Fibroblast of mammary gland (primary cell): ENCODE measurements at places on chromosomes 11 and 22.

GRCh38 chr11:44767421-44767820 lies 40.7 kb downstream of the TSPAN18 start:
- no peak for DNase-seq

GRCh38 chr11:72972496-72973128 lies 158.4 kb downstream of the ATG16L2 start:
- peak; percentile 89 for DNase-seq

DNA sequence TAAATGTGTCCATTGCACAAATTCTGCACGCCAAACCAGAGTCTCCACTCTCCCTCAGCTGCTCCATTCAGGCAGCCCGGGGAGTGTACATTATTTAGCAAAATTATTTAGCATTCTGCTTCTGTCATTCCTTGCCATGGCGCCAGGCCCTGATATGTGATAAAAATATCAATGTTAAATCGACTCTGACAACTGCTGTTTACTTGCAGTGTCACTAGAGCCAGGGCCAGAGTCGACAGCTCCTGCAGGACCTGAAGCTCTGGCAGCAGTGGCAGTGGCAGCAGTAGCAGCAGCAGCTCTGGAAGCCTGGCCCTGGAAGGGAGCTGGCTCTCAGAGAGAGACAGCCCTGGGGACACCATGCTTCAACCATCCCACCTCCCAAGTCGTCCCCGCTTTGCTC lies 224.5 kb downstream of the BUD13 start:
- DNase-seq: no peak

DNA sequence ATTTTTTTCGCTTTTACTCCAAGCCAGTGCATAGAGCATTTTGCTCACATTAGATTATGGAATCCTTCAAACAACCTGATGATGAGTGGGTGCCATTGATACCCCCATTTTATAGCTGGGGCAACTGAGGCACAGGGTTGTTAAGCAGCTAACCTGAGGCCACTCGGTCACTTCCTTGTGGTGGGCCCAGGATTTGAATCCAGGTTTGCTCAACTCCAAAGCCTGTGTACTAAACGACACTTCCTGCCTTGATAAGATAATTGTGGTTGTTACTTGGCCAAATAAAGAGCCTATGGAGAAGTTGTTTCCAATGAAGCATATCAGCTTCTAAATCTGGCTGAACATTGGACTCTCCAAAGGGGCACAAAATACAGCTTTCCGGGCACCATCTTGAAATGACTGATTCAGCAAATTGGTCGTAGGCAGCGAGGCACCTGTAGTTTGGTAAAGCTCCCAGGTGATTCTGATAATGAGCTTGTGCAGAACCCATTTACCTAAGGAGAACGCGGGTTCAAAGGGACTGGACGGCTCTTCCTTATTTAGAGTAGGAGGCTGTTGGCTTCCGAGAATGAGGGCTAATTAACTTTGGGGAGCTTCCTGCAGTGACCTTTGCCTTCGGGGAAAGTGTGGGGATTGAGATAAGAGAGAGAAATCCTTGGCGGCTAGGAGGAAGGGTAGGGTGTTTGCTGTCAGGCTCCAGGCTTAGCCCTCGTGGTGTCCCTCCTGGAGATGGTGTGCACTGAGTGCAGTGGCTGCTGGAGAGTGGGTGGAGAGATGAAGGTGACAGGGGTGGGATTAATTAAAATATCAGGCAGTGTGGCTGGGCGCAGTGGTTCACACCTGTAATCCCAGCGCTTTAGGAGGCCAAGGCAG lies 17.5 kb upstream of the EHF start:
- no peak for DNase-seq

DNA sequence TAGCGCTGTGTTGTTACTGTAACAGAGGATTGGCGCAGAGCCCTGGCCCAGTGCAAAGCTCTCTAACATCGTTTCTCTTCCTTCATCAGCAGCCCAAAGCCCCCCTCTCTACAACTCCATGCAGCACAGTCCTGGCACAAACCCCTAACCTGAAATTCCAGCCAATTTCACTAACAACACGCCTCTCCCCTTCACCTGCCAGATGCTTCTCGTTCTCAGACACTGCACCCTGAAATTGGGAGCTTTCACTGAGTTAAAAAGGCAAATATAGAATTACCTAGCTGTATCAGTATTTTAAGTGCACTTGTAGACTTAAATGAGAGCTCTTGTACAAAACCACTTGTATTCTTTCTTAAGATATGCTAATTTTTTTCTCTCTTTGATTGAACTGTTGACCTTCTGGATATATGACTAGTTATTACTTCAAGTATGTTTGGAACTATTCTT lies 16.3 kb downstream of the GRAP2 start:
- no peak for DNase-seq

DNA sequence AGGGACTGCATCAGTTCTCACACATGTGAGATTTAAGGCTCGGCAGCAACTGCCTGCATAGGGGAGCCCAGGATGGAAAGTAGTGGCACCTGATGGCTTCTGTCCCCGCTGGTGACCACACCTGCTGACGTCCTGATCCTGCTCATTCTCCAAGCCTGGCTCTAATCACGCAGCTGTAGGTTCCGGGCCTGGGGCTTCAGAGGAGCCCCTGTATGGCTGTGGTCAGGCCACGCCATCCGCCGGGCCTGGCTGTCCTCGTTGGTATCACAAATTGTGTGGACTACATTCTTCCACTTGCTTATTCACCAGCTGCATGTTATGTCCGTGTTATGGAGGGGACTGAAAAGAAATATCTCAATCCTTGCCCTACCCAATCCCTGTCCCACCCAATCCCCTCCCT lies 580.0 kb downstream of the TBC1D22A start:
- DNase-seq: no peak

DNA sequence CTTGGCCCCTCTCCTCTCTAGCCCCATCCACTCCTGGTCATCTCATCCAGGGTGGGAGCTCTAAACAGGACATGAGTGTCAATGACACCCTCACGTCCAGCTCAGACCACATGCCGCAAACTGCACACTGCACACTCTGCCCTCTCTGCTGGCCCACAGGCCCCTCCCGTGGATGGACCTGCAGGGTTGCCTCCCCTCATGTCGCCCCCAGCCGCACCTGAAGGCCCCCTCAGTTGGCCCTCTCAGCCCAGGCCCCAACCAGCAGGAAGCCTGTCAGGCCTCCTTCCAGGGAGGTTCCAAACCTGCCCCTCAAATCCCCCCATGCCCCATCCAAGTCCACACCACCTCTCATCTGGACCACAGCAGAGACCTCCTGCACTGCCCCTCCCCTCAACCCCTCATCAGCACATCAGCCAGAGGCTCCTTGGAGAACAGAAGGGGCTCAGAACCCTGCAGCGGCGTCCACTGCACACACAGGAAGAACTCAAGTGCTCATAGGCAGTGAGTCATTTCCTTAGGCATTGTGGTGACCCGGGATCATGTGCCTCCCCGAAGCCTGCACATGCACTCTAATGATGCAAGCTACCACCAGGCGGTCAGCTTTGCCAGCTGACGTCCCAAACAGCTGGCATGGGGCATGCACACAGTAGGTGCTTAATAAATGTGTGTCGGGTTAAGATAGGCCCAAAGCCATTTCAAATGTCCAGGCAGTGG lies 12.9 kb upstream of the CDKN1C start:
- peak; percentile 91 for DNase-seq

DNA sequence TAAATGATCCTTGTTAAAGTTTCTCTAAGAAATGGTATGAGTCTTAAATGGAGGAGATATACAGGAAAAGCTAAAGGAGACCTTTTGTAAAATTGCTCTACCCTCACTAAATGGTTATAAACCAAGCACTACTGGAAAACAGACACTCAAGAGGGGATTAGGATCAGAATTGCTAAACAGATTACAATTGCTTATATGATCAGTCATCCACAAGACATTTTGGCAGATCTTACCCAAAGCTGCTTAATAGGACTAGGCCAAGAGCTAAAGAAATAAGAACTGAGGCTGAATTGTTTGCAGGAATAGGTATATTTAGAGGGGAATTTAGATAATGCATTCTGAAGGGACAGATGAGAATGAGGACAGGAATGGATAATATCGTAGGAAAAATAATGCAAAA lies 9.5 kb downstream of the HARBI1 start:
- DNase-seq: no peak

- peak; percentile 93 for DNase-seq
Observed at GRCh38 chr11:34044664-34045485, 6.7 kb upstream of the CAPRIN1 start.

GRCh38 chr11:70411713-70412452 lies 13.6 kb downstream of the CTTN start:
- no peak for DNase-seq

GRCh38 chr11:1486054-1486825 lies at the start of gene MOB2:
MOB2 (minus strand) TSS chr11:1486779; CDS start chr11:1486556, 223 bp downstream.
- DNase-seq: no peak

GRCh38 chr11:72918851-72919250 lies 104.6 kb downstream of the ATG16L2 start:
- DNase-seq: peak; percentile 31

- DNase-seq: no peak
Observed at GRCh38 chr11:129951201-129951865, 51.3 kb downstream of the PRDM10 start.

DNA sequence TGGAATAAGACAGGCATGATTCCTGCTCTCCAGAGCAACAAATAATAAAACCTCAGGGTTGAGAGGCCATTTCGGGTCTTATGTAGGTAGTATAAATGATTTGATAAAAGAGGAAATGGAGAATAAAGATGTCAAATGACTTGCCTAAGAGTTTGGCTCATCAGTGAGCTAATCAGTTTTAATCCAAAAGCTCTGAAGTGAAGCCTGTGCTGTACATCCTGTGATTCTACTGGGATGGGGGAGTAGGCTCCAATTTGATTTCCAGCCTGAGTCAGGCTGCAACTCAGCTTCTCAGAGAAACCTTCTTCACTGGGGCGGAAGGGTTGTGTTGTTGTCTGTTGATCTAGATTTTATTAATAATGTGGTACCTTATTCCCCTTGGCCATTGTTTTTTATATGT lies 192.2 kb upstream of the SORL1-AS1 start:
- DNase-seq: no peak

- no peak for DNase-seq
Observed at GRCh38 chr11:60757231-60757800, 649 bp downstream of the MS4A15 start.

DNA sequence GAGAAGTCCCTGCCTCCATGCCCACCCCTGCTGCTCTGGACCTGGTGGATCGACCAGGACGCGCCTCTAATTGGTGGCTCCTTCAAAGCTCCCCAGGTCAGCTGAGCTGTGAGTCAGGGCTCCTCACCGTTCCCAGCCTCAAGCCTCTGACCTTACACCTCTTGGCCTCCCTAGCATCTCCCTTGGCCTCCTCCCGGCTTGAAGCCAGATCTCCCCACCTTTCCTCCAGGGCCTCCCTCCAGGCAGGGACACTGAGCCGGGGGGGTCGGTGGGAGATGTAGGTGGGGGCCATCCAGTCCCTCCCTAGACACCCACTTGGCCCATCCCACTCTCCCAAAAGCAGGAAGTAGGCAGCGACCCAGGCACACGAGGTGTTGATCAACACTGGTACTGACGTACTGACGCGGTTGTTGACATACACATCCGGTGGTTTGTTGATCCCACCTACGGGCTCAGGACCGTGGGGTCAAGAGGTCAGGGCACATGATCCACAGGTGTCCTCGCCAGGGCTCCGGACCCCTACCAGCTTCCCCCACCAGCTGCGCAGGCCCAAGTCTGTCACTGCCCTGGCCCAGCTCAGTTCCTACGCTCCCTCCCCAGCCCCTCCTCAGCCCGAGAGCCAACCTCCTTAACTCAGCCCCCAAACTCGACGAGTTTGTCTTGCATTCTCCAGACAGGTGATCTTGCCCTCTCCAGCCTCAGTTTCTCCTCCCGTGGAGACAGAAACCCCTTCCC lies 802 bp downstream of the ATG2A start:
- DNase-seq: peak; percentile 74

- DNase-seq: peak; percentile 74
Observed at GRCh38 chr11:17129003-17129402, 51.5 kb upstream of the RPS13 start.

DNA sequence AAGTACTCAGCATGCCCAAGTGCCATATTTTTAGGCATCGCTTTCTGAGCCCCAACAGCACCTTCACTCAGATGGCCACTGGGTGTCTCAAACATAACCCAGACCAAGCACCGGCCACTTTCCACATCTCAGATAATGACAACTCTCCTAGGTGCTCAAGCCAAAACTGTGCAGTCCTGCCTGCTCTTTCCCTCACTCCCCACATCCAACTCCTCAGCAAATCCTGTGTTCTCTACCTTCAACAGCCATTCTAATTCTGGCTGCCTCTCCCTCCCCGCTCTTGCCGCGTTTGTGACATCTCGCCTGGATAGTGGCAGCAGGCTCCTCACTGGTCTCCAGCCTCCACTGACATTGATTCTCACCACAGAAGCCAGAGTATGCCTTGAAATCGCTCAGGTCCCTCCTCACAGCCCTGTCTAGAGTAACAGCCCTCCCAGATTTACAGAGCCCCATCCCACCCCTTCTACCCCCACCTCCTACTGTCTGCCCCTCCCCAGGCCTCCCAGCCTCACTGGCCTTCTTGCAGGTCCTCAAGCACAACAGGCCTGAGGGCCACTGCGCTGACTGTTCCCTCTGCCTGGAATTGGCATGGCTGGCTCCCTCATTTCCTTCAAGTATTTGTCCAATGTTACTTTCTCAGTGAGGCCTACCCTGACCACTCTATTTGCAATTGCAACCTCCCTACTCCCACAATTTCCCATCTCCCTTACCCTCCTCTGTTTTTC lies 1.3 kb upstream of the PHETA2 start:
- DNase-seq: no peak

- DNase-seq: peak; percentile 92
Observed at GRCh38 chr11:28146123-28146751, 38.0 kb downstream of the METTL15 start.

- no peak for DNase-seq
Observed at GRCh38 chr11:121031167-121031566, 7.3 kb downstream of the TBCEL start.

GRCh38 chr22:23067691-23068090 lies 2.6 kb upstream of the GNAZ start:
- no peak for DNase-seq

GRCh38 chr22:48237466-48238283 lies 1475.2 kb downstream of the TBC1D22A start:
- no peak for DNase-seq
